ENCODE measurements at places on chromosomes 12 and 14. TPM values are rescaled to one million over a fixed set of nuclear protein-coding genes. Genes with fewer than 3 reads are reported as not detected.

Gene JKAMP
- total RNA-seq: 47.7 TPM

Gene KRT80
- total RNA-seq: not detected

Gene SMIM41
- total RNA-seq: 78.7 TPM

Gene CD4
- 7.5 TPM for total RNA-seq

Gene SERPINA12
- total RNA-seq: not detected

Gene TAS2R19
- 7.3 TPM for total RNA-seq

Gene MYF5
- total RNA-seq: not detected

Gene IRAK4
- 21.2 TPM for total RNA-seq

Gene ACSS3
- 78.3 TPM for total RNA-seq

Gene IRF2BPL
- total RNA-seq: 63.2 TPM

Gene LRRC10
- total RNA-seq: not detected

Gene KRT77
- not detected for total RNA-seq

Gene TAS2R9
- not detected for total RNA-seq

Gene LHX5
- total RNA-seq: not detected

Gene KRT74
- not detected for total RNA-seq

Gene SLCO1A2
- not detected for total RNA-seq

Gene PTPN6
- total RNA-seq: 11.9 TPM

Gene NKX2-1
- total RNA-seq: not detected

Gene AQP2
- total RNA-seq: not detected

Gene SPX
- total RNA-seq: 1.5 TPM

Gene CLEC14A
- total RNA-seq: 61.8 TPM

Gene STAB2
- total RNA-seq: 0.20 TPM

Gene GCN1
- 121 TPM for total RNA-seq

All from tibial nerve (tissue), 4 donors.